ENCODE measurements at places on chromosomes 3 and 15.

GRCh38 chr3:178170698-178171535 lies 365.3 kb upstream of the KCNMB2 start:
- DNase-seq: no peak

DNA sequence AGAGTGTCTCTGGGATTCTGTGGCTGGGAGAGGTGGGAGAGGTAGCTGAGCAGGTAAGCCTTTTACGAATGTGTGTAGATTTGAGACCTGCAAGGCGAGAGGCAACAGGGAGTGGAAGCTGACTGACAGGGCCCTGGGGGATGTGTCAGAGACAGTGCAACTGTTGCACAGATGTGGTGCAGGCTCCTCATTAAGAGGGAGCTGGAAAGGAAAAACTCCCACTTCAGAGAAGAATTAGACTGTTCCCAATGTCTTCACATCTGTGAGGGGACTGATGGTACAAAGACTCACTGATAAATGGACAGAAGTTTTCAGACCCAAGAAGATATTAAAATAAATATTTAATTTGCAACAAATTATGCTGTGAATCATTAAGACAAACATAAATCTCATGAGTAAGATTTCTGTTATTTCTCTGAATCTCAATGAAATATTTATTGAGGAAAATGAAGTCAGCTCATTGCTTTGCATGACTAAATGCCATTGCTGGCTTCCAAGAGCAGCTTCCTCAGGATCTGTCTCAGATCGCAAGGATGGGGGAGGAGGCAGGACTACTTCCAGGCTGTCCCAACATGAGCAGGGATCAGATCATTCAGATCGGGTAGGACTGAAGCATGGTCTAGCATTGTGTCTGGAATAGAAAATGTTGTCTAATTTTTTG lies 127.3 kb upstream of the ROPN1 start:
- DNase-seq: no peak

DNA sequence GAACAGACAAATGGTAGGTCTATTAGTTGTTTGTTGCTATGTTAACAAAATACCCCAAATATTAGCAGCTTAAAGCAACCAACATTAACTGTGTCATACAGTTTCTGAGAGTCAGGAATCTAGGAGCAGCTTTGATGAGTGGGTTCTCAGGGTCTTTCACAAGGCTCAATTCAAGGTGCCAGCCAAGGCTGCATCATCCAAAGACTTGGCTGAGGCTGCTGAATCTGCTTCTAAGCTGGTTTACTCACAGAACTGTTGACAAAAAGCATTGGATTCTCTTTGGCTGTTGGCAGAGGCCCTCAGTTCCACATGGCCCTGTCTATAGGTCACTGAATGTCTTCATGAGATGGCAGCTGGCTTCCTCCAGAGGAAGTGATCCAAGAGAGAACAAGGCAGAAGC lies 40.3 kb upstream of the TSC22D2 start:
- DNase-seq: no peak

DNA sequence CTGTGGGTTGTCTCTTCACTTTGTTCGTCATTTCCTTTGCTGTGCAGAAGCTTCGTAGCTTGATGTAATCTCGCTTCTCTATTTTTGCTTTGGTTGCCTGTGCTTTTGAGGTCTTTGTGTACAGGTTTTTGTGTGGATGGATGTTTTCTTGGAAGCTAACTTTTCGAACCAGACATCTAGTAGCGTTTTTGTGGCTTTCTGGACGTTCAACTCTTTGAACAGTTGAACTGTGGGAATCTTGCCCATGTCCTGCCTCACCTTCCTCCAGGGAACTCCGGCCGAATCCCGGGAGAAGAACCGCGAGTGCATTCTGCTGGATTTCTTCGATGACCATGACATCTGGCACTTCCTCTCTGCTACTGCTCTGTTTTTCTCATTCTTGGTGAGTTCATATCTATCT lies 70.6 kb downstream of the USF3 start:
- DNase-seq: no peak

All from D721Med (cell line).